ENCODE measurements at places on chromosomes 2 and 18.

GRCh38 chr2:218386505-218387368 is 4.7 kb downstream of the SLC11A1 start:
- no peak for DNase-seq

DNA sequence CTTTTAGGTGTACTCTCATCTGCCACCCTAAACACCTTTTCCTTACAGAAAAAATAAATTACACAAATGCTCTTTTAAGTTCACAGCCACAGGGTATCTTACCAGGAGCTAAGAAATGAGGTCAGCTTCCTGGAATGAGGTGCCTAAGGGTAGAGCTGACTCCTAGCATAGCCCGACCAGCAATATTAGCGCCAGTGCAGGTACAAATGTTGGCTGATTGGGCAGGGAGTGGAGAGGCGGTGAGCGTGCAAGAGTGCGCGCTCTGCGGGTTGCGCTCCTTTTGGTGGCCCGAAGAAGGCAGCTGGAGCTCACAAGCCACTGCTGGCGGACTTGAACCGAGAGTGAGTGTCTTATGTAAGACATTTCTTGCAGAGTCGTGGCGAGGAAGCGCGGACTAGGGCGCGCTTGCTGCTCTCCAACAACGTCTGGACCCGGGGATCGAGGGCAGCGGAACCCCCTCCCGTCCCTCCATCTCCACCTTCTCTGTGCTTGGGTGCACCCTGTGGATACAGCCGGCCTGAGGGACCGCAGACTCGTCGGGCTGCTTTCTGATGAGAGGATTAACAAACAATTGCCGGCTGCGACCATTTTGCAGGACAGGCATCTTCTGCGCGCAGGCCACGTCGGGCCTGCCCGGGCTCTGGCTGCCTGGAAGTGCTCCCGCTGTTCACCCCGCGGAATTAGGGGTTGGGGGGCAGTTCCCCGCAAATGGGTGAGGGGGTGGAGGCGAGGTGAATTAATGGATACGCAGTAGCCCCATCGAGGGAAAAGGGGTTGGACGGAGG is 17.3 kb downstream of the BOLA3 start:
- DNase-seq: no peak

DNA sequence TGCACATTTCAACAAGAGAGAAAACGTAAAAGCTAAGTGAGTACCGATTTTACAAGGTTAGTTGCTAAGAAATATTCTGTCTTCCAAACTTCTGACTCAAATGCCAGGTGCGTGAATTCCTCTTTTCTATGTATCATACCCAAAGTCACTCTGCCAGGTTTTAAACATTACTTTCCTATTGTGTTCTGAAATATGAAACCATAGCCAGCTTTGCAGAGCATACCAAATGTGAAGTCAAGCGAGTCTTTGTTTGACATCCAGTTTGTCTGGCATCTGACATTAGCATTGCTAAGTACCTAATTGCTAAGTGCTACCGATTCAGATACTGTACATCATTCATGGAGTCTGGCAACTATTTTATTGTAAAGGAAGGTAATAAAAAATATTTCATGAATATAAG is 321.9 kb upstream of the GALNT5 start:
- DNase-seq: no peak

DNA sequence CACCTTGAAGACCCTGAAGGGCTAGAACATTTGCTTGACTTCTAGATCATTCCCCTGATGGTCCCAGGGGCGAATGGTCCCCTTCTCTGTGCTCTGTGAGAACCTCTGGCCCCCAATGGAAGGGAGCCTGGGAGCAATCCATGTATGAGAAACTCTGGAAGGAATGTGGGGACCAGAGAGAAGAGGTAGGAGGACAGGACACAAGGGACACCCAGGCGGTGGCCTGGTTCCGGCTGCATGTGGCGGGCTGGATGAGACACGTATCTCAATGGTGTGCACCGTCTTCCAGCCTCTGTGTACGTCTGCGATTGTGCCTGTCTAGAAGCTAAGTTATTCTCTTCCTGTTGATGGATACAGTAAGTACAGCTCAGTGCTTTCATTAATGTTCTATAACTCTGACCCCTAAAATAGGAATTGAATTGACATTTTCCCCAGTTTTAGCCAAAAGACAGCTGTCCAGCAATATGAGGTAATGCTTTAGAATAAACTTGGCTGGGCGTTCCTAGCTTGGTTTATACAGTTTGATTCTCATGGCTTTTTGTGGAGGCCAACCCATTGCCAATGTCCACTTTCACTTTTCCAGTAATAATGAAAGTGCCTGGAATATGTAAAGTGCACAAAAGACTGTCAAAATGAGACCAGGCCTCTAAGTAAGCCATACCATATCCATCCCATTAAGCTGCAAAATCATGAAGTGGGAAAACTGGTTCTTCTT is 30.1 kb upstream of the COPS8 start:
- DNase-seq: no peak

- no peak for DNase-seq
These were observed 144.2 kb upstream of the OTOS start for GRCh38 chr2:240284503-240285259.

DNA sequence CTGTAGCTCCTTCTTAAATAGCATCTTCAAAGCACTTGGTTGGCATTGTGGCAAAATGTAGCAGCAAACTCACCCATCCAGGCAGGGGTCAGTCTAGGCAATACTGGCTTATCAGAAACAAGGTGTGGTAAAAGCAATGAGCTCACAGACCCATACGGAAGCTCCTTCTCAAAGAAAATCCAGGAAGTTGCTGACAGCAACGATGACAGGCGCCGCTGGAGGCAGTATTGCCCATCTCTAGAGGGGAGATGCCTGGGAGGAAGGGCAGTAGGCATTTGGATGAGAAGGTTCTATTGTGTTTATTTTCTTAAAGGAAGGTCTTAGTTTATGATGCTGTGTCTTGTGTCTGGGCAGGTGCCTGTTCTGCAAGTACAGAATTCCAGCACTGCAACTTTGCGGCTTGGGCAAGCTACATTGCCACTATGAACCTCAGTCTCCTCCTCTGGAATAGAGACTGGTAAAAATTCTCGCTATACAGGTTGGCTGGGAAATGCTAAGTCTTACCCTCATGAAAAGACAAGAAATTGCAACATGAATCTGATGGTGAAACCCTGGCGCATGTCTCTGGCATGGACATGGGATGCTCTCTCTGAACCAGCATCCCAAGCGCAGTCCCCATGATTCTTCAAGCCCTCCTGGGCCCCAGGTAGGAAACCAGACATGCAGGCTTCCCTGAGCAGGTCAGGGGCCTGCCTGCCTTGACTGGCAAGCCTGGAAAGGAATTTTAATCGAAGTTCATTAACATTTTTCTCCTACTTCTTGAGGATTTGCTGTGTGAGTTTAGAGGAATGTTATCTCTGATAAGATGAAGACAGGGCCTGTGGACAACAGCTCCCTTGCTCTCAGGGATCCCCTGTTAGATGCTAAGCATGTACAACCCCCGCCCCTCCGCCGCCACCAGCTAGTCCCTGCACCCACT is 156.0 kb downstream of the TFCP2L1 start:
- DNase-seq: no peak

DNA sequence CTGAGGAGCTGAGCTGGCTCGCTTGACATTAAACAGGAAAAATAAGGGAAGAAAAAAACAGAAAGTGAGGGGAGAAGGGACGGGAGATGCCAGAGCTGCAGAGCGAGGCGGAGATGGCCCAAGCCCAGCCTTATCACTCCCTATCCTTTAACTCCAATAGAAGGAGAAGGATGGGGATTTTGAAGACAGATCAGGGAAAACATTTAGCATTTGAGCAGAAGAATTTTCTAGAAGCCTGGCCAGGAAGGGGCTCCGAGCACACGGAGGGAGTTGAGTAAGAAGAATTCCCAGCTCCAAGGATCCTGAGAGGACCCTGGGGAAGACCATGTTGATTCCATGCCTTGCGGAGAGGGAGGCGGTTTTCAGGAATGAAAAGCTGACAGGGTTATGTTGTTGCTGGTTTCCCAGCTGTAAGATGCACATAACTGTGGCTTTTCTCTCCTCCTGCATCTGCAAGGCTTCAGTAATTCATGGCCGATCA is 35.6 kb downstream of the TWIST2 start:
- DNase-seq: peak; percentile 74

Measured in foreskin fibroblast (primary cell).